SK-MEL-5 (cell line): ENCODE measurements at places on chromosomes 4 and X. TPM values are rescaled to one million over a fixed set of nuclear protein-coding genes. Genes with fewer than 3 reads are reported as not detected.

Gene DRD5
- not detected in 2 replicates for total RNA-seq

Gene TRIM61
- total RNA-seq: not detected in 2 replicates

GRCh38 chr4:87835743-87836142 is 3.0 kb downstream of the MEPE start:
- DNase-seq: no peak

Gene ARHGAP36
- not detected in 2 replicates for total RNA-seq

Gene GPM6B
- 231 and 232 TPM in 2 replicates for total RNA-seq

- no peak for DNase-seq
These were observed 19.5 kb upstream of the BOD1L1 start for GRCh38 chr4:13647031-13647430.

DNA sequence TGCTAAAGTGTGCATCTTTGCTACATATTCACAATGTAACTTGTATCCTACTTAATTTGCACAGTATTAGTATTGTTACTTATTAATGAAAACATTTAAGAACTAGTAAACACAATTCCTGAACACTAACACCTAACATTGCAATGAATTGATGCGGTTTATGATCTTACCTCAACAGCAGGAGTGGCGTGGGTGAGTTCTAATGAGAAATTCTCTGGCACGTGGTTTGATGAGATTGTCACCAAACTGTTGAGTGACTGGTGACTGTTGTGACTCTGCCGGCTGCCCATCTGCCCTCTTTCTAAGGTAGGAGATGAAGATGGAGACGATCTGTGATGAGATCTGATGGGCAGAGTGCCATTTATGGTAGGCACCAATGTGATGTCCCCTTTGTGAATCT is 2.9 kb downstream of the PCDH18 start:
- no peak for DNase-seq

Gene CDX4
- total RNA-seq: not detected in 2 replicates

Gene NRK
- total RNA-seq: 0.05 TPM in 1 of 2 replicates, not detected in the other

Gene SYN1
- total RNA-seq: 0.05 TPM in 1 of 2 replicates, not detected in the other

GRCh38 chr4:3346146-3346545 is 53.3 kb downstream of the RGS12 start:
- DNase-seq: peak; percentile 79
